ENCODE measurements at places on chromosomes 12 and 14.

GRCh38 chr12:5771756-5772155, 173.3 kb downstream of the ANO2 start:
- DNase-seq, result no peak

DNA sequence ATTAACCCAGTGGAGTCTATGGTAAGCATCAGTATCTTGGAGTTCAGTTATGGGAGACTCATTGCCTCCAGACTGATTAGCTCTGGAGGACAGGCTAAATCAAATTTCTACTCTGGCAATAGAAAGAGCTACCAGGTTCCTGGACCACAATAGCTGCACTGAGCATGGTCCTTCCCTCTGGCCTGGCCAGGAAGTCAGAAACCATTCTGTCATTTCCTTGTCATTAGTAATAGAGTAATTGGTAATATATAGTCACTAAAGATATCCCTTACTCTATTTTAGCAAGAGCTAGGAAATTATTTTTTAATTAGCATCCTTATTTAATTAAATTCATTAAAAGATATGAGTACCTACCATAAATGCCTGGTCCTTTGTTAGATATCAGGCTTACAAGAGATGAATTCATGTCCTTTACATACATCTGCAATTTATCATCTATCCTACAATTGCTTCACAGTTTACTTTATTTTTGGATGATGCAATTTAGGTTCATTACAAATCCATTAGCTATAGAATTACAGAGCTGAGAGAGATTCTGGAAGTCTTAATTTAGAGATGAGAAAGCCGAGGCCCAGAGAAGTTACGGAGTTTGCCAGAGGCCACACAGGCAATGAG, 23.7 kb upstream of the TDRD9 start:
- no peak for DNase-seq

- no peak for DNase-seq
Measured at GRCh38 chr12:71576496-71576895, 87.2 kb downstream of the ZFC3H1 start.

GRCh38 chr12:4082809-4083403, 190.7 kb upstream of the CCND2 start:
- DNase-seq, result no peak

- DNase-seq, result no peak
Measured at GRCh38 chr12:19988459-19988873, 379.9 kb upstream of the PDE3A start.

DNA sequence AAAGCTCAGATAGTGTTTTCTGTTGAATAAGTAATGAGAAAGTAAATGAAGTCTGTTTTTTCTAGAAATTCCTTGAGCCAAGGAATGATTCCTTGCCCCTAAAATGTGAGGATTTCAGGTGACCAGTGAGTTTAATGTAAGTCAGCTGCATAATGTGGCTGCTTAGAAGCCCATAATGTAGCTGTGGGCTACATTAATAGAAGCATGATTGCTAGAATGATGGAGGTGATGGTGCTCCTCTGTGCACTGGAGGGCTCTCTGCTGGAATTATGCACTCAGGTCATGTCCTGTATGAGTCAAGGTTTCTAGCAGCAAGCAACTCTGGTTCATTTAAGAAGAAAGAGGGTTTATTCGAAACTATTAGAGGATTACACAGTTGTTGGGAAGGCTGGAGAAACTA, 19.6 kb upstream of the PWP1 start:
- no peak for DNase-seq

- DNase-seq, result no peak
Measured at GRCh38 chr12:56188131-56188777, 1.0 kb downstream of the SMARCC2 start.

Data from fibroblast of skin of left biceps (primary cell).